ENCODE measurements at places on chromosomes 2 and 18. TPM values are rescaled to one million over a fixed set of nuclear protein-coding genes. Genes with fewer than 3 reads are reported as not detected.

GRCh38 chr2:216057688-216058193, 23.9 kb downstream of the PECR start:
- DNase-seq: no peak

AMMECR1L gene
- 10.5 TPM for total RNA-seq

DNA sequence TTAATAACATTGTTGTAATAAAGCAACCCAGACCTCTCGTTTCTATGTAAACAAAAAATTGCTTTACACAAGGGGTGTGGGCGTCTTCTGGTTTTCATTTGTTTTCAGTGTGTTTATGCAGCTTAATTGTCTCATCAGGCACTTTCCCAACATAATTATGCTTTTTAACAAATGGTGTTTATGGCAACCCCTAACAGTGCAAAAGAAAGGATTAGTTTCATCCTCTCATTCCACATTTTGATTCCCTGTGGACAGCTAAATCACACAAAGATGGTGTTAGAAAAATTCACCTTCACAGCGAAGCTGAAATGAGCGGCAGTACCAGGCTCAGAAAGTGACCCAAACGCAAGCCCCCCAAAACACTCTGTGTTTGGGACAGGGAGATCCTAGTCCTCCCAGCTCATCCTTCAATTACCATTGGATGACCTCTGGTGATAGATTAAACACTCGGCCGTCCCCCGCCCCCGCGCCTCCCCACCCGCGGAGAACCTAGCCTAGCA, 724 bp downstream of the FTCDNL1 start:
- no peak for DNase-seq

- DNase-seq: no peak
These were observed 1.2 kb downstream of the KIAA1328 start for GRCh38 chr18:36830158-36830495.

DNA sequence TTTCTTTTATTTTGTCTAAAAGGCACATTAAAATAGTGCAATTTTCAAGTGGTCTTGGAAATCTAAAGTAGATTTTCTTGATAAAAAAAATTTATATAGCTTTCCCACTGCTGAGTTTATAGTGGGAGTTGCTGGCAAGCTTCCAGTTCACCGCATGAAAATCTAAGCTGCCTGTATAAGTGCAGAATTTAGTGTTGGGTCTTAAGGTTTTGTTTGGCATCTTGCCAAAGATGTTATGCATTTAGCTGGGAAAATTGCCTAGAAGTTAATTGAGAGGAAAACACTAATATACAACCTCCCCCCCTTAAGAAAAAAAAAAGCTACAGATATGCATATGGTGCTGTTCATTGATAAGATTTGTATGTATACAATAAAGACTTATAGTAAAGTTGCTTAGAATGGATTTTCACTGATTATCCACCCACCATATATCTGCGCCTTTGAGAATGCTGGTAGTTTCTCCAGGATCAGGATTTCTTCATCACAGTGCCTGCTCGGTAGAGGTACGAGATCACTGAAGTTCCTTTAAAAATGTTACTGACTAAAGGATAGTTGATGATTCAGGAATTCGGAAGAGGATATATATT, 803.2 kb upstream of the POU3F3 start:
- DNase-seq: no peak

DUSP19 gene
- total RNA-seq: 12.1 TPM

DNA sequence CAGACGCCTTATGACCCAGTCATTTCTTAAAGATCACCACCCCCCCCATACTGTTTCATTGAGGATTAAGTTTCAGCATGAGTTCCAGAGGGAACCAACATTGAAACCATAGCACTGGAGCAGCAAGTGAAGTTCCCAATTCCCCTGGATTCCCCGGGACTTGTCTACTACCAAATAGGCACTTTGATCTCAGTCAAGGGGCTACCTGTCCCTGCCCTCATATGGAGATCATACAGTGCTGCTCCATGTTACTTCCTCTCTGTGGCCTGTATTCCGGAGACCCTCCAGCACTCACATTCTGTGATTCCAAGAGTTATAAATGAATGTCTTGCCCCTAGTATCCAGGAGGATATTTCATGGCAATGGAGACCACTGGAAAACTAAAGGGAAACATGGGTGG, 42.5 kb downstream of the RNF144A start:
- no peak for DNase-seq

- no peak for DNase-seq
These were observed 135.8 kb downstream of the LDLRAD4 start for GRCh38 chr18:13354402-13354801.

- DNase-seq: no peak
These were observed 38.8 kb downstream of the PPP4R1 start for GRCh38 chr18:9575558-9575957.

GRCh38 chr18:66495844-66496243, 108.0 kb downstream of the CDH19 start:
- DNase-seq: no peak

TDRD15 gene
- not detected for total RNA-seq

DNA sequence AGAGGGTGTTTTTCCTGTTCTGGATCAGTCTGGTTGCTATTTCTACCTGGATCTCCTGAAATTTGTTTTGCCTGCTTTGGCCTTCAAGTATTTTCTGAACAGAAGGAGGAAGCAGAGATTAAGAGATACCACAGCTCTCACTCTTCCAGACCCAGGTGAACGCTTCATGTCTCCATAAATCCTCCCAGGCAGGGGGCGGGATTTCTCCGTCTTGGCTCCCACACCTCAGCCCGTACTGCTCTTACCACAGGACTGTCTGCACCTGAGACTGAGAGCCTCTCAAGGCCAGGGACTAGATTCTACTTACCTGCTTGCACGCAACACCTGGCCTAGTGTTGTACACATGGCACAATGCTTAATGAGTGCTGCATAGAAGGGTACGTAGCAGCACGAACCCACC, 59.9 kb upstream of the LRPPRC start:
- no peak for DNase-seq

PRKAG3 gene
- not detected for total RNA-seq

PROKR1 gene
- not detected for total RNA-seq

DNA sequence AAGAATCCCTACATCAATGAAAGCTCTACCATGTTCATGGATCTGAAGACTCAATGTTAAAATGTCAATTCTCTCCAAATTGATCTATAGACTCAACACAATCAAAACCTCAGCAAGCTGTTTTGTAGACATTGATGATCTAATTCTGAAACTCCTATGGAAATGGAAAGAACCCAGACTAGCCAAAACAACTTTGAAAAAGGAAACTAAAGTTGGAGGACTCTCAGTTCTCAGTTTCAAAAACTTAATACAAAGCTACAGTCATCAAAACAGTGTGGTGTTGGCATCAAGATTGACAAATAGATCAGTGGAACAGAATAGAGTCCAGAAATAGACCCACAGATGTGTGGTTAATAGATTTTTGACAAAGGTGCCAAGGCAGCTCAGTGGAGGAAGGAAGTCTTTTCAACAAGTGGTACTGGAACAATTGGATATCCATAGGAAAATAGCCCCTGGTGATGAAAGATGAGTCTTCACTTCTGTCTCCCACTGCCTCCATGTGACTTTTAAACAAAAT, 30.4 kb downstream of the LBH start:
- DNase-seq: no peak

DNA sequence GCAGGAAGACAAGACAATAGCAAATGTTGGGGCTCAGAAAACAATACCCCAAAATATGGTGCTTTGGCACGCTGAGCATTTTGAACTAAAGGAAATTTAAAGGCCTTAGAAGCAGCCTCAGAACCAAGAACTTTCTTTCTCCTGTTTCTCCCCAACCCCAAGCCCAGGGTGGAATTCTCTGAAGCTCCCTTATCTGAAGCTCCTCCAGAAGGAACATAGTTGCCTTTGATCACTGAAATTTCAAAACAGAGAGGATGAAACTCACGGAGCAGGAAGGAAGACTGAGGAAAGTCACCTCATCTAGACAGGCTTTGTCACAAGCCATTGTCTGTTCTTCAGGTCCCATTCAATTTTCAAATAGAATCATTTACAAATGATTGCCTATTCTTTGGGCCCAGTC, 15.5 kb upstream of the BMPR2 start:
- DNase-seq: no peak

SCN3A gene
- 0.95 TPM for total RNA-seq

DNA sequence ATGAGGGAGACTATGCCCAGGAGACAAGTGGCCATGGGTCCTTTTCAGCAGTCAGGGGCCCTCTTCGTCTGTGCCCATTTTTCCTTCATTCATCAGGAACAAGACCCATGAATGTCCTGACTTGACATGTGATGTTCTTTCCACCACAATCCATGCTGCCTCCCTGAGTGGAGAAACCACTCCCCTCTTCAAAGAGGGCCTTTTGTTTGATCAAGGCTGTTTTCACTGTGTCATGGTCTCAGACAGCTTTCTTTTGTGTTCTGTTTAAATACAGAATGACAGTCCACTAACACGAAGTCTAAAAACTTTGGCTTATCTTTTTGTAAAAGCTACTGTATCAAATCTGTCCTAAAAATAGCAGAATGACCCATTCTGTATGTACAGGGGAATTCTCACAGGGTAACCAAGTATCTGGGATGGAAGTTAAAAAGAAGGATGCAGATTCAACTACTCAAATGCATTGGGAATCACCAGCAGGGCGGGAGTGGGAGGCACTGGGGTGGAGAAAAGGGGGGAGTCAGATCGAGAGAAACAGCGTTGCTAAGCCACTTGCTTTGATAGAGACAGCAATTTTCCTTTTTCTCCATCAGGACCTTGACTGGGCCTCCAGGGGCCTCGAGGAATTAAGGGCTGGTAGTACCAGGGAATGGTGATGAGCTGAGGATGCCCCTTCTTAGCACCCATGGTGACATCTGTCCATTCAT, 13.9 kb downstream of the LRP2 start:
- DNase-seq: no peak

DNA sequence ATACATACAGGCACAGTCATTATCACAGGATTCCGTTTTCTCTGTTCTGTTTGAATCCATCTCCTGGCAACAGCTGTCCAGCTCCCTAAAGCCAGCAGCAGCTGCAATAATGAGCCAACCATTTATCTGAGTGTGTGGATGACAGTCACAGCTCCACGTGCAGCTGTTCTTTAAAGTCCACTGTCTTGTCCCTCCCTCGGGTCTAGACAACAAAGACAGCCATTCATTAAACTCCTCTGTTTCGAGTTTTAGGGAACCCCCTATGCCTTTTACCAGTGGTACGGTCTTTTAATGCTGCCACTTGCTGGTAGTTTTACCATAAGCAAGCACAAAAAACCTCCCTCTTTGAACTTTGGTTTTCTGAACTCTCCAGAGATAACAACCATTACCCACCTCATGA, 16.0 kb upstream of the MSGN1 start:
- no peak for DNase-seq

DNA sequence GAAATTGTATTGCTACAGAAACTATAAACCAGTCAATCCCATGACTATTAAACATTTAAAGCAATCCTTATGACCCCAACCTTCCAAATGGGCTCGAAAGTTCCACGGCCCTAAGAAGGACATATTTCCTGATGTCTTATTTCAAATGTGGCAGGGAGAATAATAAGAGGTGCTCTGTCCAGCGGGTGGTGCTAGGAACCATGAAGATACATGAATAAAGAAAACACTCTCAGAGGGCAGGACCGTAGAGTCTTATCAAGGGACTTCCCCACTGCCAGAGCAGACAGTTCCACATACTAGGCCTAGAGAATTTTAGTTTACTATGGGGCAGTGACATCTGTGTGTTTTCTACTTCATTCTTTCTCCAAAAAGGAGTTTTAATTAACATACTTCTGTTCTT, 187.1 kb upstream of the PIK3C3 start:
- DNase-seq: no peak

GRCh38 chr2:240839152-240840143, 19.4 kb upstream of the KIF1A start:
- no peak for DNase-seq

DNA sequence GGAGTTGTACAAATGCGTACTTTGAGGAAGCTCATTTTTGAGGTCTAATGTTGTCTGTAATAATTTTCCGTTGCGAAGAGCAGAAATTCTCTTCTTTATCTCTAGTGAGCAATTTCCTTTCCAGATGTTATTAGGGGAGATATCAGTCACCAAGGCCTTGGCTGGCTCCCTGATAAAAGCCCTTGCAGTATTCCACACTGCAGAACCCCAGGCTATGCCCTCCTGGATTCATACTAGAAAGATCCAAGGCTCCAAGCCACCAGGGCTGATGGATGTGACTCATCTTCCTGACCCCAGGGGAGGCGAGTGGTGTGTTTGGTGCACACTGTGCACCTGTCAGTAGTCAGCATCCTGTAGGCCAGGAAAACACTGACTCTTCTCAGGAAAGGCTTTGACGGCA, 34.7 kb downstream of the INO80C start:
- no peak for DNase-seq

RUFY4 gene
- not detected for total RNA-seq

NDUFS1 gene
- total RNA-seq: 468 TPM

DNA sequence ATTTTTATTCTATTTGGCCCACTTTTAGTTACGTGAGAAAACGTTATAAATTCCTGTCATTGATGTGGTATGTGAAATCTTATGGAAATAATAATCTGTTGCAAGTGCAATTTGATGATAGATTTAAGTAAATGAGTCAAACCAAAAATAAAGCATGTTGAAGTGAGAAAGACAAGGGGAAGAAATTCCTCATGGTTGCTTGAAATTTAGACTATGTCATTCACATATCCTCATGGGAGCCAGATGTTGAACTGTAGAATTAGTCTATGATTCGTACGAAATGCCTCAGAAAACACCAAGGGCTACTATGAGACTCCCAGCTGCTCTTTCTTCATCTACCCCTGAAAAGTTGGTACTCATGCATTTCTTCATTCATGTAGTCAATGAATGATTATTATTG, 55.7 kb downstream of the KLHL14 start:
- DNase-seq: no peak

- DNase-seq: no peak
These were observed 142.6 kb downstream of the RTP5 start for GRCh38 chr2:242011991-242012764.

GRCh38 chr2:100957996-100958653, 44.0 kb upstream of the RPL31 start:
- no peak for DNase-seq

SERPINB13 gene
- not detected for total RNA-seq

COMMD1 gene
- total RNA-seq: 59.5 TPM
